Fibroblast of lung (primary cell): ENCODE measurements at places on chromosomes 4 and X. TPM values are rescaled to one million over a fixed set of nuclear protein-coding genes. Genes with fewer than 3 reads are reported as not detected.

Gene EFNB1
- 41.1 and 43.4 TPM in 2 replicates for total RNA-seq

Gene FOXR2
- not detected in 2 replicates for total RNA-seq

Gene FRMPD4
- 0.50 and 0.77 TPM in 2 replicates for total RNA-seq

Gene HAND2
- under 0.01 TPM in 2 replicates for total RNA-seq

Gene SMAD1
- total RNA-seq, result 11.8 and 13.0 TPM in 2 replicates

Gene C4orf50
- total RNA-seq, result not detected in 2 replicates

Gene VCX3A
- total RNA-seq, result not detected in 2 replicates

Gene SPANXD
- total RNA-seq, result not detected in 2 replicates

GRCh38 chr4:119490335-119490734 is 138.3 kb downstream of the PDE5A start:
- peak; percentile 23 for DNase-seq

DNA sequence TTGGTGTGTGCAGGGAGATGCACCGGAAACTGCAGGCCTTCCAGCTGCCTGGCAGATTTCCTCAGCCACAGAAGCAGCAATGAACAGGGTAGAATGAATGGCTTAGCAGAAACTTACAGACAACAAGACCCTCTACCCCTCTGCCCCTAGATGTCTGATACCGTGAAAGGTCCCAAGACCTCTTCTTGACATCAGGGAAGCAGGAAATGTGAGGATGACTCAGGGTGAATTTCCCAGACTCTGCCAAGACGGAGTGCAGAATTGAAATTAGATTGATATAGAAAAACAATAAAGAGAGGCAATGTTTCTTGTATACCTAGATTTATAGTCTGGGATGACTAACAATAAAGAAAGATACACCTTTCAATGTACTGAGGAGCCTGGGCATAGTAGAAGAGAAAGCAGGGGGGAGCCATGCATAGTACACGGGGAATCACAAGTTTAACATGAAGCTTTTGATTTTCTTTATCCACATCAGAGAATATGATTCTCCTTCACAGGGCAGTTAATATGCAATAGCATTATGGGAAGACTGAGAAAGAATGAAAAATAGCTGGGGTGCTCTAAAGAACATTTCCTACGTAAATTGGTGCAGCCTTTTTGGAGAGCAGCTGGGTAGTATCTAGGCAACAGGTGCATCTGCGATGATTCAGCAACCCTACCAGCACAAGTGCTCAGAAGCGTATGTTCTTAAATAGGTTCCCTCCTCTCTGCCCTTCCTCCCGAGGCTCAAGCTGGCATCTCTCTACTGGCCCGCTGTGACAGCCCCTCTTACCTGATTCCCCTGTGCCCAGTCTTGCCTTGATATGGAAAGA is 18.3 kb upstream of the CXCR3 start:
- DNase-seq, result no peak

- DNase-seq, result no peak
Observed at GRCh38 chr4:77861495-77861894, 1.1 kb upstream of the MRPL1 start.

- DNase-seq, result no peak
Observed at GRCh38 chrX:122091571-122091970, 1044.2 kb downstream of the GLUD2 start.

DNA sequence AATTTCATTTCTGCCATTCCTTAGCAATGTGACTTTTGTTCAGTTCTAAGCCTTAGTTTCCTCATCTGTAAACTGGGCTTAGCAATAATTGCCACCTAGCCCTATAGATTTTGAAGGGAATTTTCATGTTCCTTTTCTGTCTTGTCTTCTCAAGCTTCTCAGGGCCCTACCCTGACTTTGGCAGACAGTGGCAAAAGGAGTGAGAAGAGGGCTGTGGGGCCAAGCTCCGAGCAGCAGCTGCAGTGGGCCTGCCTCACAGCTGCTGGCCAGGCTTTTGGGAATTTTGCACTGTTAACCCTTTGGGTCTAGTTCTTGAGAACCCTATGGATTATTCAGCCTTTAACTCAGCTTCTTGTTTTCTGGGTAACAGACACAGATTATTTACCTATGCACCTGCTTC is 67.6 kb upstream of the IGSF1 start:
- no peak for DNase-seq

DNA sequence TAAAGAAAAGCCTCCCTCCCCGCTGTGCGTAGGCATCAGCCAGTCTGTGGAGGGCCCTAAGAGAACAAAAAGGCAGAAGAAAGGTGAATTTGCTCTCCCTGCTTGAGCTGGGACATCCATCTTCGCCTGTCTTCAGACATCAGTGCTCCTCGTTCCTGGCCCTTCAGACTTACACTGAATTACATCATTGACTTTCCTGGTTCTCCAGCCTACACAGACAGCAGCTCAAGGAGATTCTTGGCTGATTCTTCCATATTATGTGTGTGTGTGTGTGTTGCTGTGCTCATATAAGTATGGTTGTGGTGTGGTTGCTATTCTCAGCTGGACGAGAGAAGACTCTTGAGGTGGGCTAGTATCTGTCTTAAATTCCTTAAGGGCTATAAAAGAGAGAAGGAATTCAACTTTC is 35.5 kb upstream of the CD99L2 start:
- DNase-seq, result peak; percentile 40

DNA sequence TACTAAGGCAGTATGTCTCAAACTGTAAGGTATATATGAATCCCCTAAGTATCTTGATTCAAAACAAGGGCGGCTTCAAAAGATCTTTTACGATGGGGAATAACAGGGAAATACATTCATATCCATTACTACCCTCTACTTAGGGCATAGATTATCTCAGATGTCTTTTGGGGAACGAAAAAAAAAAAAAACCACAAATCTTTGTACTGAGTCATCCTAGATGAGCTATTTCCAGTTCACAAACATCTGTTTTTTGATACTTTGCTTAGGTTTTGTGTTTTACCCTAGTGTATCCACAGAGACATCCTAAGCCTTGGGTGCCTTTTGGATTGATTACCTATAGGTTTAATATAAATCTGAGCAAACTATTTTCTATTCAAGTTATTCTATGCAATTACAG is 457.2 kb downstream of the NLGN4X start:
- DNase-seq, result no peak

DNA sequence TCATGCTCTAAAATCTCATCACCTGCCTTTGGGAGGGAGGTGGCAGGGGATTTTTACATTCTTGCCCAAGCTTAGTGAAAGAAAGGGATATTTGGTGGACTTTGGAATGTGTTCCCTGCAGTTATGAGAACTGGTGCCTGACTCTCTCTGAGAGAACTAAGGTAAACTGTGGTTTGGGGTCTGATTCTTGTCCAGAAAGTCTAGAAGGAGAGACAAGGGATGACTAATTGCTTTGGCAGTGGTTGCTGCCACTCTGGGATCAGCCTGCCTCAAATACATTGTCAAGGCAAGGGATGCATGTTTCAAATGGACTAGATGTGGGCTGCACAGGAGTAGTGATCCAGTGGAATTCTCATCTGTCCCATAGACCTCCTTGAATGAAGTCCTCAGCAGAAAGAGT is 115.2 kb downstream of the DDIT4L start:
- no peak for DNase-seq

- no peak for DNase-seq
Observed at GRCh38 chrX:151386838-151387459, 10.1 kb upstream of the VMA21 start.

- DNase-seq, result no peak
Observed at GRCh38 chr4:141022111-141022695, 111.1 kb downstream of the RNF150 start.

DNA sequence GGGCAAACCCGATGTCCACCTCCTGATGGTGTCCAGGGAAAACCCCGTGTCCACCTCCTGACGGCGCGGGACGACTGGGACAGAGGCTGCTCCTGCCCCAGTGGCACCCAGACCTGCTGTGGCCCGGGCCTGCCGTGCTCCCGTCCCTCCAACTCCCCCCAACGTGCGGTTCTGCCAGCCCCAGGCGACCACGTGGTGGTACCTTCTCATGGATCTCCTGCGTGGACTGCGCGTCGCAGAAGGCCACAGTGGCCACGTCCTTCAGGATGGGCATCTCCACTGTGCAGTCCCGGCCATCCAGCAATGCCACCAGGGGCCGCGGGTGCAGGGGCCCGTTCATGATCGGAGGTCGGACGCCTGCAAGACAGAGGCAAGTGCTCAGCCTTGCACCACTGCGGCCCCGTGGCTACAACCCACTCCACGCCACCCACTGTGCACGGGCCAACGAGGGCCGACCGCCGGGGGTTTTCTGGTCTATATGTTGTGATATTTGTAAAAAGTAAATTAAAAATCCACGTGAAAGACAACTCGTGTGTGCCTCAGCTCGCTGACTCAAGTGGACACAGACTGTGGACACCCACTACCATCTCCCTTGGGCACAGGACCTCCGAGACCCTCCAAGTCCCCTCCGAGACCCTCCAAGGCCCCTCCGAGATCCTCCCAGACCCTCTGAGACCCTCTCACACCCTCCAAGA is 10.8 kb downstream of the CTBP1 start:
- DNase-seq, result no peak

GRCh38 chr4:150855981-150856510 is 159.0 kb downstream of the LRBA start:
- no peak for DNase-seq

DNA sequence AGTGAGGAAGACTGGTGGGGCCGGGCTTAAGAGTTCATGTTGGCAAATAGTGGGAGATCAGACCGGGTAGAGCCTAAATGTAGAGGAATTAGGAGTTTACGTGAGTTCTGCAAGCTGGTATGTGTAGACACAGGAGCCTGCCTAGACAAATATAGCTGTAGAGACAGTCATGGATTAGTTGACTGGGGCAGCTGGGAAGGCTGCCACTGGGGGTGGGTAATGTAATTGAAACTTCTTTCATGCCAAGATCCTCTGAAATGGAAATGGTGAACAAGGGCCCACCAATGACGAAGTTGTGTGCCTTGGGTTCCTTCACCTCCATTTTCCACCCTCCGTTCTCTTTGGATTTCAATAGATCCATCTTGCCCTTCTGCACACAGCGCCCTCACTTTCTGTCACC is 11.9 kb upstream of the CAPN6 start:
- no peak for DNase-seq

DNA sequence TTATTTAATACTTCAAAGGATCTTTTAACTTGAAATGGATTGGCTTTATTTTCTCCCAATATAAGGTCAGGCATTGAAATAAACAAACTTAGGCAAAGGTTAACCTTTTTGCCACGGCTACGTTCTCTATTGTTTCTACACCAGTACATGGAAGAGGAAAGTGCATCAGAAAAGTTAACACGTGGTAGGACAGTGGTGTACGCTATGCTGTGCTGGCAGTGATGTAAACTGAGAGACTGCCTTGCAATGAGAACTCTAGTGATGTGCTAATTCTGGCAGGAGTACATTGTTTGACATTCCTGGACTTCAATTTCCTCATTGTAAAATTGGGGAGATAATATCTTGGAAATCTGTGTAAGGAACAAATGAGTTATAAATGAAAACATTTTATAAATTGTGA is 208.2 kb downstream of the TMA16 start:
- peak; percentile 83 for DNase-seq

- peak; percentile 92 for DNase-seq
Observed at GRCh38 chr4:105708181-105709080, at the start of the genes GSTCD and INTS12. TSS of gene GSTCD (plus strand) at chr4:105708784. CDS start at chr4:105717614, 8,830 bp downstream. TSS of gene INTS12 (minus strand) at chr4:105708689. CDS start at chr4:105700005, 8,684 bp downstream.

- DNase-seq, result peak; percentile 68
Observed at GRCh38 chrX:3548765-3549391, 164.6 kb downstream of the PRKX start.

DNA sequence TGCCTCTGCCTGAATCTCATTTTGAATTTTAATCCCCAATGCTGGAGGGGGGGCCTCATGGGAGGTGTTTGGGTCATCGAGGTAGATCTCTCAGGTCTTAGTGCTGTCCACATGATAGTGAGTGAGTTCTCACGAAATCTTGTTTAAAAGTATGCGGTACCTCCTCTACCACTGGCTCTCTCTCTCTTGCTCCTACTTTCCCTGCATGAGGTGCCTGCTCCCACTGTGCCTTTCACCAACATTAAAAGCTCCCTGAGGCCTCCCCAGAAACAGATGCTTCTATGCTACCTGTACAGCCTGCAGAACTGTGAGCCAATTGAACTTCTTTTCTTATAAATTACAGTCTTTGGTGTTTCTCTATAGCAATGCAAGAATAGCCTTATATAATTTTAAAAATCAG is 560.7 kb upstream of the CPEB2 start:
- DNase-seq, result no peak

DNA sequence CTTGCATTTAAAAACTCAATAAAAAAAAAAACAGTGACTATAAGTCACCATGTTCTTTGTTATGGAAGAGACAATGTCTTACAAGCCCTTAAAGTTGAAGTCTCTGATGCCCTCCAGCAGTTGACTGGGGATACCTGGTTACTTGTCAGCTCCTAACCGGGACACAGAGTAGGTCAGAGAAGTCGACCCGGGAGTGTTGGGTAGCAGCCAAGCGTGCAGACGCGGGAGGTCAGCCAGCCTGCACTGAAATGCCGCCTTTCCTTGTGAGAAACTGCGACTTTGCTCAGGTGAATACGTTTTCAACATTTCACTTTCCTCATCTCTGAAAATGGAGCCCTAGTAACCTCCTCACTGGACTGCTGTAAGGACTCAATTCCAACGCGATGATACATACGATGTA is 81.8 kb downstream of the F11 start:
- no peak for DNase-seq

DNA sequence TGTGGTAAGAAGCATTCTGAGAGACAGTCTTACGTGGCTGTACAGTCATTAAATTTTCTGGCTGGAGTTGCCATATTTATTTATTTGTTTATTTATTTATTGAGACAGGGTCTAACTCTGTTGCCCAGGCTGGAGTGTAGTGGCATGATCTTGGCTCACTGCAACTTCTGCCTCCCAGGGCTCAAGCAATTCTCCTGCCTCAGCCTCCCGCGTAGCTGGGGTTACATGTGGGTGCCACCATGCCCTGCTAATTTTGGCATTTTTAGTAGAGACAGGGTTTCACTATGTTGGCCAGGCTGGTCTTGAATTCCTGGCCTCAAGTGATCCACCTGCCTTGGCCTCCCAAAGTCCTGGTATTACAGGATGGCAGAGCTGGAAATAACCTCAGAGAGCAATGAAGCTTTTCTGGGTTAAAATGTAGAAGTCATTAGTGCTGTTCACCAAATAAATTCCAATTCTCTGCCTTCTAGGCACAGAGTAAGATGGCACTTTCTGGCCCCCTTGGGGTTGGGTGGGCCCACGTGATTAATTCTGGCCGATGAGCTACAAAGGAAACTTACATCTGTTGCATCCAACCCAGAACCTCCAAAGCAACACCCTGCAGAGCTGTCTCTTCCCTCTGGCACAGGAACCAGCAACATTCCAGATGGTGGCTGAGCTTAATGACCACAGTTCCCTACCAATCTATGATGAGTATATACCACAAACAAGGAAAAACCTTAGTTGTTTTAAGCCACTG is 4.5 kb downstream of the MRFAP1 start:
- no peak for DNase-seq

- DNase-seq, result no peak
Observed at GRCh38 chr4:42329421-42329820, 67.9 kb upstream of the SHISA3 start.

DNA sequence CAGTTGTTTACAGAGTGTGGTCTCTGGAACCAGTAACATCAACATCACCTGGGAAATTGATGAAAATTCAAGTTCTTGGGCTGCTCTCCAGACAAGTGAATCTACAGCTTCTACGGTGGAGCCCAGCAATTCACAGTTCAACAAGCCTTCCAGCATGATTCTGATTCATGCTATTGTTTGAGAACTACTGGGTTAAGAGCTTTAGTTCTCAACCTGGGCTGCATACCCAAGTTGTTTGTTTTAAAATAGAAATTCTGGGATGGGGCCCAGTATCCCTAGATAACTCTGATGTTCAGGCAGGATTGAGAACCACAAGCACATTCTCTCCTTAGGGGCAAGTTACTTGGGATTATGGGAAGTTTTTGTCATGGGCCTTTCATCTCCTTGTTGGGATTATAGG is 37.9 kb upstream of the PGK1 start:
- DNase-seq, result peak; percentile 51
